ENCODE measurements at places on chromosomes 2 and 18. TPM values are rescaled to one million over a fixed set of nuclear protein-coding genes. Genes with fewer than 3 reads are reported as not detected.

Gene NUP35
- total RNA-seq, result 19.1 TPM

Gene PCARE
- not detected for total RNA-seq

Gene THOC1
- 30.6 TPM for total RNA-seq

Gene NYAP2
- not detected for total RNA-seq

Gene PSMG2
- total RNA-seq, result 96.5 TPM

Gene TSPYL6
- not detected for total RNA-seq

Gene FKBP1B
- 20.6 TPM for total RNA-seq

Gene ARID5A
- 20.8 TPM for total RNA-seq

Gene DNAJC5G
- not detected for total RNA-seq

Gene OR6B2
- total RNA-seq, result not detected

Gene LIMS4
- total RNA-seq, result 2.0 TPM

Gene CDH2
- total RNA-seq, result 78.2 TPM

Gene NEDD4L
- total RNA-seq, result 95.9 TPM

Gene CFAP65
- total RNA-seq, result 1.1 TPM

Gene RASGRP3
- 0.36 TPM for total RNA-seq

Gene CPO
- total RNA-seq, result not detected

Gene HOXD10
- 18.8 TPM for total RNA-seq

Gene LYPD6
- total RNA-seq, result 7.9 TPM

Gene PPP1R1C
- 0.35 TPM for total RNA-seq

Gene RGPD3
- total RNA-seq, result 0.29 TPM
